ENCODE measurements at places on chromosomes 1 and 21.
A peak's percentile ranks its signal among the peaks of the same experiment; 100 is the strongest.

GRCh38 chr1:229031481-229032341 lies 239.2 kb upstream of the RAB4A start:
- DNase-seq = no peak

DNA sequence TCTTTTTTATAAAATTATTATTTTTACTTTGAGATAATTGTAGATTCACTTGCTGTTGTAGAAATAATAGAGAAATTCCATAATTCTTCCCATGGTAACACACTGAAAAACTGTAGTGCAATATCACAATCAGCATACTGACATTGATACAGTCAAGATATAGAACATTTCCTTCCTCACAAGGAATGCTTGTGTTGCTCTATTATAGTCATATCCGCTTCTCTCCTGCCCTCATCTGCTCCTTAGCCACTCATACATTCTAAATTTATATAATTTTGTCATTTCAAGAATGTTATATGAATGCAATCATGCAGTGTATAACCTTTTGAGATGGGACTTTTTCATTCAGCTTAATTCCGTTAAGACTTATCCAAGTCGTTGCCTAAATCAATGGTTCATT lies 320.2 kb downstream of the BARHL2 start:
- no peak for DNase-seq

- peak; percentile 74 for DNase-seq
Measured at GRCh38 chr1:40774266-40774998, 9.2 kb upstream of the KCNQ4 start.

DNA sequence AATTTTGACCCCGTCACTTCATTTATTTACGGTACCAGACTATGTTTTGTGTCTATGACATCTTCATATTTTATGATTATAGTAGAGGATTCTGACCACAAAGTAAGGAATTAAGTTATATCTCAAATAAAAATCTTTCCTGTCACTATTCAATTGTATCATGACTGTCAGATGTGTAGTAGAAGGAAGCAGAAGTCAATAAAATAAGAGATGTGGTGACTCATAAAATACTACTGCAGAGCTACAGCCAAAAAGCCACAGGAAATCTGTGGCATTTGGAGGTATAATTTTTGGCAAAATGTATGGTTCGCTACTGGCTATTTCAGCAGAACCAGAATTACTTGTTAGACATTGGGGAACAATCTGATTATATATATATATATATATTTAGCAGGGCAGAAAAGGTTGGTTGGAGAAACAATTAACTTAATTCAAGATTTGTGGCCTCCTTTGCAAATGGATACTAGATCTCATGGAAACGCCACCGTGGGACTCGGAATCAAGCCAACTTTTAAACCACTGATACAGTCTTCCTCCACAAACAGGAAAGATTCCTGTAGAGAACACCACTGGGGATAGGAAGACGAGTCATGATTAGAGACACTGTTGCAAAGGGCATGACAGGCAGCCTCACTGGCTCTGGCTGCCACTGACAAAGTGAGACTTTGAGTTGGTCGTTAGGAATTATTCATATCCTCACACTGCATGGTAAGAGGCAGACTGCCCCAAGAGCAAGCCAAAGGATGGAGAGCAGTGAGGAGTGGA lies 5.1 kb downstream of the FCRL2 start:
- no peak for DNase-seq

DNA sequence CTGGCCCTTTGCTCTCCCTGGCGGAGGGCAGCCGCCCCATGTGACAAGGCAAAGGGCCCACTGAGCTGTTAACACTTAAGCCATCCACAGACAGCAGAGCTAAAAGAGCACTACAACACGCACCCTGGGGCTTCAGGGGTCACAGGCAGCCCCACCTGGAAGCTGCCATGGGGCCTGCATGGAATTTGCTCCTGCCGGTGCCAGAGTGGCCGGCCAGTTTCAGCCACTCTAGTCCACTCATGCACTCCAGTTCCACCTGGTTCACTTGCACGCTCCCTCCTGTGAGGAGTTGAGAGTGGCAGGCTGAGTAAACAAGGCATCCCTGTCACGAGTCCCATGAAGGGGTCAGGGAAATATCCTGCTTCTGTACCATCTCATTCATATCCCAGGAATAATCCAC lies 55.3 kb downstream of the RIMS3 start:
- no peak for DNase-seq
